Ecto neural progenitor cell (in vitro differentiated cells): ENCODE measurements at places on chromosomes 2 and 18.

- DNase-seq = no peak
Observed at GRCh38 chr2:8263901-8264300, 418.0 kb upstream of the ID2 start.

GRCh38 chr2:168156661-168157060 lies 90.7 kb downstream of the STK39 start:
- DNase-seq = no peak

DNA sequence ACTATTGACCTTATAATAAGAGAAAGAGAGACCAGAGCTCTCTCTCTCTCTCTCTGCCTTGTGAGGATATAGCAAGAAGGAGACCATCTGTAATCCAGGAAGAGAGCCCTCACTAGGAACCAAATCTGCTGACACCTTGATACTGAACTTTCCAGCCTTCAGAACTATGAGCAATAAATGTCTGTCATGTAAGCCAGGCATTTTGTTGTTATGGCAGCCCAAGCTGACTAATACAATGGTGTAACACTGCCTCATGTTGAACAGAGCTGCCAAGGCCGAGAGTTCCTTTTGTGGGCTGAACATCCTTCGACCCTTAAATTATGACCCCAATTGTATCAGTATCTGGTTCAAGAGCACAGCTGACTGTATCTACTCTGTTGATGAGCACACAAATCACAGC lies 108.0 kb downstream of the LRRC30 start:
- DNase-seq = no peak

DNA sequence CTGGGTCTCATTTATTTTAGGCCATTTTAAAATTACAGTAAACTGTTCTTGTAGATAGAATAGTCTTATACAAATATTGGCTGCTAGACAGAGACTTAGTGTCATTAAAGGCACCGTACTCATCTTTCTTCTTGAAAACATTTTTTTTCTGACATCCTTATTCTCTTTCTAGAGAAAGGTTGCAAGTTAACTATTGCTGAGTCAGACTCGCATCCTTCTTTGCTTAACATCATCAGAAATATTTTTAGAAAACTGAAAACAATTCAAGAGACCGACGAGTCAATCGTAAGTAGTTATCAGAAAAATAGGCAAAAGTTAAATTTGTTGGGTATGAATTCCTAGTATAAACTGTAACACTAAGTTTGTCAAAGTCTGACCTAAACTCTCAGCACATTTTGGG lies 72.2 kb downstream of the HNMT start:
- no peak for DNase-seq

GRCh38 chr18:75309564-75309963 lies 99.0 kb downstream of the TSHZ1 start:
- no peak for DNase-seq

DNA sequence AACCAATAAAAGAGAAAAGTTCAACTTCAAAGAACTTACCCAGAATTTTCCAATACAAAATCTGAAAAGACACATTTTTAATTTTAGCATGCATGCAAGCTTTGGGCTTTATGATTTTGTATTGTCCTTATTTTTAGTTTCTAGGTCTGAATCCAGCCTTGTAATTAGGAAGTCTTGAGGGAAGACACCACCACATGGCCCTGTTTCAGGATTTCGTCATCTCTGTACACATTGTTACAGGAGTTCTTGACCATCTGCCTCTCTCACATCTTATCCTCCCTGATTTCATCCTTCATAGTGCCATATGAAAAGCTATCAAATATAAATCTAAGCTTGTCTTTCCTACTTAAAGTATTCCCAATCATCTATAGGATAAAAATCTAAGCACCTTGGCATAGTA lies 176.1 kb downstream of the TXNL1 start:
- DNase-seq = no peak
